ENCODE measurements at places on chromosomes 11 and 22. TPM values are rescaled to one million over a fixed set of nuclear protein-coding genes. Genes with fewer than 3 reads are reported as not detected.

TAF10 gene
- total RNA-seq: 234 TPM

TRIM44 gene
- 23.1 TPM for total RNA-seq

ZNF143 gene
- 4.1 TPM for total RNA-seq

- no peak for DNase-seq
- peak overlapping the region; percentile 77 for H3K27ac ChIP-seq
- H3K4me1 ChIP-seq: peaks cover 60% of the 10 kb centered on the region
- no peaks in the 10 kb centered on the region for H3K36me3 ChIP-seq
- H3K27me3 ChIP-seq: no peaks in the 10 kb centered on the region
These were observed 34.1 kb downstream of the RSPH14 start for GRCh38 chr22:23107487-23108248.

DNA sequence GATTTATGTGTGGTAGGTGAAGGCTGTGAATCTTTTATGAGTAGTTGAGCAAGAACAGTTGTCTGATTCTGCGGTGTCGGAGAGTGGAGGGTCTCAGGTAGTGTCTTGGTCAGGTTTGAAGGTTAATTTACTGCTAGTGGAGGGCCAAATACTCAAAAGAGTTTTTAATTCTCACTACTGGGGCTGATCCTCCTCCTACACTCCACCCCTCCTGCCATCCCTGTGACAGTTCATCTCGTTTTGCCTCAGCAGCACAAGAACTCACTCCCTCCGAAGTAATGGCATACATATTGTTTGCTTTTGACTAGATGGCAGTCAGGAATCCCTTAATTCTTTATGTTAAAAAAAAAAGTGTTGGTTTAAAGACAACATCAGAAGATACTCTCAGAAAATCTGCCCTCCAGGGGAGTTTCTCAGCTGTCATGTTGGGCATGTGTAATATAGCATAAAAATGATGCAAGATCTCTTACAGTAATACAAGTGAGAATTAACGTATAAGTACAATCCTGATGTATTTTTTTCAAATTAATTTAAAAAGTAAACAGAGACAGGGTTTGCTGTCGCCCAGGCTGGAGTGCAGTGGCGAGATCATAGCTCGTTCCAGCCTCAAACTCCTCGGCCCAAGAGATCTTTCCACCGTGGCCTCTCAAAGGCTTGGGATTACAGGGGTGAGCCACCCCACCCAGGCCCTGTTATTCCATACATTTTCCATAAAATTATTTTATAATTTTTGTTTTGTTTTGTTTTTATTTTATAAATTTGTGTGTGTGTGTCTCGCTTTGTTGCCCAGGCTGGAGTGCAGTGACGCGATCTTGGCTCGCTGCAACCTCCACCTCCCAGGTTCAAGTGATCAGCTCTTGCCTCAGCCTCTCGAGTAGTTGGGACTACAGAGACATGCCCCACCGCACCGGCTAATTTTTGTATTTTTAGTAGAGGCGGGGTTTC is 1.3 kb downstream of the FAR1 start:
- peaks cover 61% of the 10 kb centered on the region for H3K4me1 ChIP-seq
- peak overlapping the region; percentile 97 for H3K4me3 ChIP-seq
- DNase-seq: no peak
- H3K27ac ChIP-seq: peak overlapping the region; percentile 97

- peaks cover 79% of the 10 kb centered on the region for H3K36me3 ChIP-seq
- H3K4me1 ChIP-seq: no peaks in the 10 kb centered on the region
- H3K27ac ChIP-seq: no peak overlapping the region
- H3K4me3 ChIP-seq: no peak overlapping the region
These were observed 12.5 kb upstream of the C22orf39 start for GRCh38 chr22:19460036-19460435.

DNA sequence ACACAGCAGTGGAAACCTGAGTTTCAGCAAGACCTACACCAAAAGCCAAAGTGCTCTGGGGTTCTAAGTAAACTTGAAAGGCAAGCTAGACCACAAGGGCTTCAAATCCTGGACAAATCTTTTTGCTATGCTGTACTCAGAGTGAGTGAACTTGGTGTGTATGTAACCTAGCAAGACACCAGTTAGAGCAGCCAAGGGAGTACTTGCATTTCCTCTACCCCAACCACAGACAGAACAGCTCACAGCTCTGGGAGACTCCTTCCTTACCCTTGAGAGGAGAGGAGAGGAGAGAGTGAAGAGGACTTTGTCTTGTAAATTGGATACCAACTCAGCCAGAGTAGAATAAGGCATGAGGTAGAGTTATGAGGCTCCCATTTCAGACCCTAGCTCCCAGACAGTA is 71.4 kb downstream of the CTSC start:
- no peaks in the 10 kb centered on the region for H3K36me3 ChIP-seq
- no peak for DNase-seq
- no peak overlapping the region for H3K27ac ChIP-seq
- no peaks in the 10 kb centered on the region for H3K27me3 ChIP-seq
- H3K4me3 ChIP-seq: no peak overlapping the region
- H3K4me1 ChIP-seq: no peaks in the 10 kb centered on the region
